ENCODE measurements at places on chromosomes 5 and 9.

DNA sequence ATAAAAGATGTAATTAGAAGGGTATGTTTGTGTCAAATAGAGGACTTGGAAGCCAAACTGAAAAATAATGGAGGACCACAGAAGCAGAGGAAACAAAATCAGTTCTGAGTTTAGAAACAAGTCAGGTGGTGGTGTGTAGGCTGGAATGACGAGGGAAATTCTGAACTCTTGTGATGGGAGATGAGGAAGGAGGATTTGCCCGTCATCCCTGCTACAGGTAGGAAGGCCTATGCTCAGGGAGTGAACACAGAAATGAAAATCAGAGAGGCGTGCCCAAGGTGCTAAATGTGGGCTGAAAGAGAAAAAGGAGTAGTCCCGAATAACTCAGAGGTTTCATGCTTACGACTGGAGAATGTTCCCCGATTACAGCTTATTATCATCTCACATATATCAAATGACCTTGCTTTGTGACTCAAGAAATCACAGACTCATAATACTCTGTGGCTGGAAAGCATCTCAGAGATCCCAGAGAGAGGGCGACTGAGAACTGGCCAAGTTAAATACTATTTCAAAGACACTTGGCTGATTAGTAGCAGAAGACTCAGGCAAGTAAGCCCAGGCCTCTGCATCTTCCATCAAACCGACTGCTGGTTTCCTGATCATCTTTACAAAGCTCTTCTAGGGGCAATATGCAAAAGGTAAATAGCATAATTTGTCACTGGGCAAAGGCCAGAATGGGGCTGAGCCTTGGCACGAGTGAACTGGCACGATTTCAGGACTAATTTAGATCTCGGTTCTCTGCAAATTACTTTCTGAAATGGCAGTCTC is 126.0 kb downstream of the SUSD1 start:
- DNase-seq = peak; percentile 20

- no peak for DNase-seq
These were observed 76.9 kb upstream of the ZNF608 start for GRCh38 chr5:124823380-124823779.

DNA sequence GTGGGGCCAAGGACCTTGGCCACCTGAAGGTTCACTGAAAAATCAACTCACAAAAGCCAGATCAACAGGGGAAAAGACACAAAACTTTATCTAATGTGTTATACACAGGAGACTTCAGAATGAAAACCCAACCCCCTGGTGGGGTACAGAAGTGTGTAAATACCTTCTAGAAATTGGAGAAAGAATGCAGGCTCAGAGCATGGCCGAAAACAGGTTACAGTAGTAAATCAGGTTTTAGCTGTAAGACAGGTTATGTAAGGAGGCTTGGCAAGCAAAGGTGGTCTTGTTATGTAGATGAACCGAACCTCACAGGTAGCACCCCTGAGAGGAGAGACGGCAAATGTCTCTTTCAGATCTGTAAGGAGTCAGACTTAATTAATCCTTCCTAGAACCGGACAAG is 10.0 kb downstream of the CEMIP2 start:
- DNase-seq = no peak

- no peak for DNase-seq
These were observed 27.2 kb upstream of the ASS1 start for GRCh38 chr9:130417602-130418001.

DNA sequence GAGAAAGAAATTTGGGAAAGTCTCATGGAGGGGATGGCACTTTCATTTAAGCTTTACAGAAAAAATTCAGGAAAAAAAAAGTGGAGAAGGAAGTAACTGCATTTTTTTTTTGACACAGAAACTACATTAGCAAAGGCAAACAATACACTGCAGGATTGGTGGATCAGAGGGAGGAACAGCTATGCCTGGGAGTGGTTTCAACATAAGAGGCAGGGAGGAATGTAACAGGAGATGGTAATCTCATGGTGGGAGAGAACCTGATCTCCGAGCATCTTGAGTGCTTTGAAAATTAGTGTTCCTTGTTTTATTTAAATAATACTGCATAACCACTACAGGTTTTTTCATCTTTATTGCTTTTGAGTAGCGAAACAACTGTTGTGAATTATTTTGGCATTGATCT is 249.4 kb downstream of the FAM170A start:
- DNase-seq = no peak

GRCh38 chr5:125219710-125220109 is 473.3 kb upstream of the ZNF608 start:
- DNase-seq = no peak
